Aorta (tissue), 5 donors: ENCODE measurements at places on chromosomes 13 and 19.

DNA sequence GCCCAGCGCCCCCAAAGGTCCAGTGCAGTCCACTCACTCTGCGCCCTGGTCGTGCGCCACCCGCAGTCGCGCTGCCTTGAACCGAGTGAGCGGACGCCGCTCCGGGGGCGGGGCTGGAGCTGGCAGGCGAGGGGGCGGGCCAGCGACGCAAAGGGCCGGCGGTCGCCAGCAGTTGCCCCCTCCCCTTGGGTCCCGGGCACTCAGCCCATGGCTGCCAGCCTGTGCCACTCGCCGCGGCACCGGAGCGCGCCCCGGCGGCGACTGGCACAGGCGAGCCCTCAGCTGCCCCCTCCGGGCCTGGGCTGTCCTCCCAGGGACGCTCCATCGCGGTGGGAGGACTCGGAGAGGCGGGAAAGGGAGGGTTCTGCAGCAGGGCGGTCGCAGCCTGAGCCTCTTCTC is at the start of gene S1PR5:
TSS of gene S1PR5 (minus strand) at position 87 of the 399 bp plus-strand sequence. CDS start 2,436 bp downstream, outside the sequence.
- no peak for DNase-seq

DNA sequence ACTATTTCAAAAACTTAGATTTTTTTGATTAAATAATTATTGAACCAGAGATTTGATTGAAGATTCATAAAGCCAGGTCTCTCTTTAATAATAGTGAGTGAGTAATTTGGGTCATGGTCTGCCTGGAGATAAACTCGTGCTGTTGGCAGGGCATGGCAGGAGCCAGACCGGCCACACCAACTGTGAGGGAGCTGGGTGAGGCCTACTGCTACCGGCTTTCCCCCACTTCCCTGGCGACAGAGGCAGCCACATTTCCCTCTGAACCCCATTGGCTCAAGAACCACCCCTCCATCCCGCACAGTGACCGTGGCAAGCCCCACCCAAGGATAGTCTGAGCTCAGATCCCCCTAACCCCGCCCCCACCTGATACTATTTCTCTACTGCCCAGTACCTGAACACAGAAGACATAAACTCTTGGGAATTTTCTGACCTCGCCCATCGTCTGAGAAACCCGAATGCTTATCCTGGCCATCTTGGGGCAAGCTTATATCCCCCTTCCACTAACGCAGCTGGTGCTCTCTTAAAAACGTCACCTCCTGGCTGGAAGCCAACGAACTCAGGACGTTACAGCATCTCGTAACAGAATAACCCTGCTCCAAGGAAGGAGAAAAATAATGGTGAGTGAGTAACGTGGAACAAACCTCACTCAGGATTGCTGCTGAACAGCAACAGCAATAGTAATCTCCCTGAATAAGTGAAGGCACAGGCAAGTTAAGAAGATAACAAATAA is 627.6 kb upstream of the PCDH9 start:
- no peak for DNase-seq

DNA sequence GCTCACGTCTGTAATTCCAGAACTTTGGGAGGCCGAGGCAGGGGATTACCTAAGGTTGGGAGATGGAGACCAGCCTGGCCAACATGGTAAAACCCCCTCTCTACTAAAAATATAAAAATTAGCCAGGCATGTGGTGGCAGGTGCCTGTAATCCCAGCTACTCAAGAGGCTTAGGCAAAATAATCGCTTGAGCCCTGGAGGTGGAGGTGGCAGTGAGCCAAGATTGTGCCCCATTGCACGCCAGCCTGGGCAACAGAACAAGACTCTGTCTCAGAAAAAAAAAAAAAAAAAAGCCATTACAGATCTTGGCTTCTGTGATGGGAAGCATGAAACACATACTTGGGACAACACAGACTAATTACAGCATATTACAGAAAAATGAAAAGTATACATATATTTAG is 1404.5 kb upstream of the SPRY2 start:
- no peak for DNase-seq

- no peak for DNase-seq
Observed at GRCh38 chr13:109687559-109688448, 98.6 kb downstream of the IRS2 start.

DNA sequence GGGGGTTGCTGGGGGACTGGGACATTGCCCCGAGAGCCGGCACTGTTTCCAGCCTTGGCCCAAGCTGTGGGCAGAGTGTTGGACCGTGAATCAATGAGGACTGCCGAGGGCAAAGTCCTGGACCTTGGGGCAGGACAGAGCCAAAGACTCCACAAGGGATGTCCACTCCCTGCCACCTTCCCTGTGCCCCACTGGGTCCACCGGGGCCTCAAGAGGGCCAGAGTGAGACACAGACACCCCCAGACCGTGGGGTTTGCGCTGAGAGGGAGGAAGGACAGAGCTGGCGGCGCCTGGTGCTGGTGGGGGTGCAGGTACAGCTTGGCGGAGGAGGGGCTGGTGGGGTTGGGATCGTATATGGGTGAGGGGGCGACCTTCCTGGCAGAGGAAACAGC is 11.8 kb downstream of the MAST3 start:
- no peak for DNase-seq

DNA sequence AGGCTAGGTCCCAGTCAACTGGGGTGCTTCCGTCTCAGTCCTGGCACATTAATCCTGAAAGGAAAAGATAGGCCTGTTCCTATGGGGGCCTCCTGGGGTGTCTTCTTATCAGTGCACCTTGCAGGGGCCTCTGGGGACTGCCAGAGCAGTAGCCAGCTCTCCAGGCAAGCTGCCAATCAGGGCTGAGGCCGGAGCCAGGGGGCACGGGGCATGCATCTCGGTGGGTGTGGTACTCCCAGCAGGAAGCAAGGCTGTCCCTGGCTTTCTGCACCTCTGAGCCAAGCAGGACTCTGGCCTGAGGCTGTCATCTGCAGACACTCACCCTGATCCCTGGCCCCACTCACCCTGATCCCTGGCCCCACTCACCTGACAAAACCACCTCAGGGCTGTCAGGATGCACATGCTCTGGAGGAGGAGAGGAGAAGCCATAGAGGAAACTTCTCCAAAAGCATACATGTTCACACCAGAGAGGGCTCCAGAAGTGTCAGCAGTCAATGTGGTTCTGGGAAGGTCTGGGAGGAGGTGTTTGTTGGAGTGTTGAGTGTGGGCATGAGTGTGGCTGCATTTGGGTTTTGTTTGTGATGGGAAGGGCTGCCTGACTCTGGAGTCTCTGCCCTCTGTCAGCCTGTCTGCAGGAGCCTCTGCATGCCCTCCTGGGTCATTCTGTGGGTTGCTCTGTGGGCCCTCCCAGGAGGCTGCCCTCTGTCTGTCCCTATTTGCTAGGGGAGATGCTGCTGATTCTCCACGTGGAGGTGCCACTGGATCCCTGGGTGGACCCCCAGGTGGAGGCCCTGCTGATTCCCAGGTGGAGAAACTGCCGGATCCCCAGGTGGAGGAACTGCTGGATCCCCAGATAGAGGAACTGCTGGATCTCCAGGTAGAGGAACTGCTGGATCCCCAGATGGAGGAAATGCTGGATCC is 22.7 kb upstream of the KCTD15 start:
- no peak for DNase-seq

GRCh38 chr13:44667943-44668342 is 91.8 kb upstream of the TSC22D1 start:
- no peak for DNase-seq

DNA sequence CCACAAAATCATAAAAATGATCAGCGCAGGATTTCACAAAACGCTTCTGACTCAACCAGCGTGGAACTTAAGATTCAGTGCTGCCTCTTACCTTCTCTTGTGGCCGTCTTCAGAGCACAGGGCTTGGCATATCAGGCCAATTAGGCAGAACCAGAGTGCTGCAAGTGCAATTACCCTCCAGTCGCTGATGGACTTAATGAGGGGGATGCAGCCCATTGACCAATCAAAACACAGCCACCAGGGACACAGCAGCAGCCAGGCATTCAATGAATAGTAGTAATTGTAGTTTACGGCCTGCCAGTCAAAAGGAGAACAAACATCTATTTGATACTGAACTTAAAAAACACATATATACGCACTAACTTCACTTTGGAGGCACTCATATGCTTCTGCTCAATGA is 38.2 kb downstream of the TMTC4 start:
- no peak for DNase-seq

- DNase-seq = no peak
Observed at GRCh38 chr19:54351474-54351873, 12.5 kb upstream of the LILRA4 start.

DNA sequence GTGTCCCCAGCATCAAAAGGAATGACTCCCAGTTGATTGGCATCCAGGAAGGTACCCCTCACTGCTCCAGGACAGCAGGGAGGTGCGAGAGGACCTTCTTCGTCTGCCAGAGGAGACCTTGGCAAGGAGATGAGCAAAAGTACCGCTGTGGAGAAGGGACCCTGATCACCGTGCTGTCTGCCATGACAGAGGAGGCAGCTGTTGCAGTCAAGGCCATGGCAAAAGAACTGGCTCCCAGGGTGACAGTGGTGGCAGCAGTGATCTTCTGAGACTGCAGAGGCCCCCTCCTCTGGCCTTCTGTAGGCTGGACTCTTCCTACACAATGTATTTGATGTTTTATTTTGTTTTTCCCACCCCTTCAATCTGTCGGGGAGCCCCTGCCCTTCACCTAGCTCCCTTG is 32.0 kb downstream of the NKPD1 start:
- no peak for DNase-seq

GRCh38 chr19:10927730-10928562 is 493 bp downstream of the YIPF2 start:
- no peak for DNase-seq

DNA sequence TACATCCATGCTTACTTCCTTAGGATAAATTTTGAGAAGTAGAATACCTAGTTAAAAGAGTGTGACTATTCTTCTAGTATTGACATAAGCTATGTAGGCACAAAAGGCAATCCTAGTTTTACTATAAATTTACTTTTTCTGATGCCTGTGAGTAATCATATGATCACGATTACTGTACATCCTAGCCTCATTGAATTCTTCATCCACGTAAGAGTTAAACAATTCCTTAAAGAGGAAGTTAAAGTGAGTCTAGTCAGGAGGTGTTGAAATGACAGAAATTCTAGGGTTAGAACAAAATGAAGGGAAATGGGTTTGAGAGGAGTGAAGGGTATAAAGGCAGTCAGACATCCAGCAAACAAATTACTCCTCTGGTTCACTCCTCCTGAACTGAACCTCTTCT is at the start of gene ACOD1:
TSS of gene ACOD1 (plus strand) at position 363 of the 400 bp plus-strand sequence. CDS start 48 bp downstream, outside the sequence.
- no peak for DNase-seq

DNA sequence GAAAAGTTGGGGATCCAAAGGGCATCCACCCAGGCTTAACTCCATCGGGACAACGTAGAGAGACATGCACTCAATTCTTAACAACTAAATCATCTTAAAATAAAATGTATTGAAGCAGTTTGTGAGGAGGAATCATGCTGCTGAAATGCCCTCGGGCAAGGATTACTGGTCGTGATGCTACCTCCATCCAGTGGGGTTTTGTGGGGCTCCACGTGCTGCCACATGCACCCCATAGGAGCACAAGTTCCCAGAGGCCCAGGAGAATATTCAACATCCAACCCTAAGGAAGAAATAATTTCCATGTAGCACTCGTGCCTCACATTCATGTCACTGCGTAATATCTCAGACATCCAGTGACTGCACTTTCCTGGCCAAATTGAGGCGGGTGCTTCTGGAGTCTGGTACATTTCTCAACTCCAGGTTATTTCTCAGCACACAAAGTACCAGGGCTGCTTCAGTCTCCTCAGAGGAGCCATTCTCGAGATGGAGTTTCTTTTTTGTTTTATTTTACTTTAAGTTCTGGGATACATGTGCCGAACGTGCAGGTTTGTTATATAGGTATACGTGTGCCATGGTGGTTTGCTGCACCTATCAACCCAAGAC is 429.8 kb downstream of the FOXO1 start:
- peak; percentile 63 for DNase-seq

DNA sequence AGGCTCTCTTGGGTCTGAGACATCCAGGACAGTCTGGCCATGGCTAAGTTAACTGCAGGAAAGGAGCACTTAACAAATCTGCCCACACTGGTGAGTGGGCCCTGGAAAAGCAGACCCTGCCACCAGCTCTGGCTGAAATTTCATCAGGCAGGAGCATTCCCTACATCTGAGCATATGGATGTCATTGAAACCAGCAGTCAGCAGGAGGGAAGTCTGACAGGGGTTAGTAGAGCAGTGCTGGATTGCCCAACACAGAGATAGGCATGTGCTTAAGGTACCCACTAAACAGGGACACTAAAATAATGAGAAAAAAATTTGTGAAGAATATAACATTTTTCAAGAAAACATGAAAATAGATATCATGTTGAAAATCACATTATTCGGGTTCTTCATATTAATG is 13.6 kb upstream of the ACOD1 start:
- no peak for DNase-seq

DNA sequence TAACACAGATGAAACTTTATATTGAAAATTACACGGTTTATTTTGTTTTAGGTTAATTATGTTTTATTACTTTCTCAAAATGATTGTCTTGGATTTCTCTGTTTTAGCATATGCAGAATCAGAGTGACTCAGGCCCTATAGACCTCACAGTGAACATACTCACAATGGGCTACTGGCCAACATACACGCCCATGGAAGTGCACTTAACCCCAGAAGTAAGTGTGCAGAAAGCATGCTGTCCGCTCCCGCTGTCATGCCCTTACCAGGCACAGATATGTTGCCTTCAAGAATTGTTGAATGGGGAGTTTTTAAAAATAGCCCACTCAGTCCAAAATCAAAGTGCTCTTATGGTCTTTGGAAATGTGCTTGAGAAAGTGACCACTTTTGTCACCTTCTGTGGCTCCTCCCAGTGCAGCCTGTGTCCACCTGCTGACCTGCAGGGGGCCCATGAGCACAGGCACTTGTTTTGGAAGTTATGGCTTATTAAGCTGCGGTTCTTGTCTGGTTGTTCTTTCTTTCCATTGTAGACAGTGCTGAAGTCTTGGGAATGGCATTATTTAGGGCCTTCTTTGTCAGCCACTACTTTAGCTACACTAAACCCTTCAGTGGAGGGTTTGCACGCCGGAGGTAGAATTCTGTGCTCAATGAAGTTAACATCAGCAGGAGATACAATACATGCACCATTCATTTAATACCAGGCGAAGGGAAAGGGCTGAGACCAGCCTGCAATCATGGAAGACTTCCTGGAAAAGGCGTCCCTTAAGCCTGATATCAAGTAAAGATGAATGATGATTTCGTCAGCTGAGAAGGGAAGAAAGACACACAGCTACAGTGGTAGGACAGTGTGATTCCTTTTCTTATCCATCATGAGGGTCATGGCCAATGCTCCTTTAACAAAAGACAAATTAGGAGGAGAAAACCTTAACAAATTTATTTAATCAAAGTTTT is 36.7 kb downstream of the CUL4A start:
- DNase-seq = peak; percentile 30

DNA sequence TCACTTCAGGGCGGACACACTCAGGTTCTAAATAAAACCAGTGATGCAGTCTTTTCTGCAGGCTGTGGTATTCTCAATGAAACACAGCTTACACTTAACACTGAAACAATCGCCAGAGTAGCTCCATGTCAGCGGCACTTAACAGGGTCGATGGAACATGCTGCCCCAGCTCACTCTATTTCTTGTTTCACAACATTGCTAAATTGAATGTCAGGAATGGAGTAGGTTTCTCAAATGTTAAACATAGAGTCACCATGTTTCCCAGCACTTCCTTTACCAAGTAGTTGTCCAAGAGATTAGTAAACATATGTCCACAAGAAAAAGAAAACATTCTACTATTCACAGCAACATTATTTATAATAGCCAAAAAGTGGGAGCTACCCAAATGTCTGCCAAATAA is 306.9 kb downstream of the SLITRK6 start:
- DNase-seq = no peak

- DNase-seq = no peak
Observed at GRCh38 chr13:112725346-112726015, 35.6 kb downstream of the ATP11A start.

- DNase-seq = peak; percentile 65
Observed at GRCh38 chr19:1862068-1862423, 1.3 kb downstream of the KLF16 start.

GRCh38 chr19:54002495-54003315 is 11.3 kb downstream of the CACNG6 start:
- no peak for DNase-seq

GRCh38 chr19:30064348-30064699 is 122.3 kb downstream of the URI1 start:
- DNase-seq = no peak
